Osteoblast (primary cell): ENCODE measurements at places on chromosomes 16 and 17. TPM values are rescaled to one million over a fixed set of nuclear protein-coding genes. Genes with fewer than 3 reads are reported as not detected.

- no peak for DNase-seq
Observed at GRCh38 chr16:76879420-76879819, 311.6 kb upstream of the MON1B start.

DNA sequence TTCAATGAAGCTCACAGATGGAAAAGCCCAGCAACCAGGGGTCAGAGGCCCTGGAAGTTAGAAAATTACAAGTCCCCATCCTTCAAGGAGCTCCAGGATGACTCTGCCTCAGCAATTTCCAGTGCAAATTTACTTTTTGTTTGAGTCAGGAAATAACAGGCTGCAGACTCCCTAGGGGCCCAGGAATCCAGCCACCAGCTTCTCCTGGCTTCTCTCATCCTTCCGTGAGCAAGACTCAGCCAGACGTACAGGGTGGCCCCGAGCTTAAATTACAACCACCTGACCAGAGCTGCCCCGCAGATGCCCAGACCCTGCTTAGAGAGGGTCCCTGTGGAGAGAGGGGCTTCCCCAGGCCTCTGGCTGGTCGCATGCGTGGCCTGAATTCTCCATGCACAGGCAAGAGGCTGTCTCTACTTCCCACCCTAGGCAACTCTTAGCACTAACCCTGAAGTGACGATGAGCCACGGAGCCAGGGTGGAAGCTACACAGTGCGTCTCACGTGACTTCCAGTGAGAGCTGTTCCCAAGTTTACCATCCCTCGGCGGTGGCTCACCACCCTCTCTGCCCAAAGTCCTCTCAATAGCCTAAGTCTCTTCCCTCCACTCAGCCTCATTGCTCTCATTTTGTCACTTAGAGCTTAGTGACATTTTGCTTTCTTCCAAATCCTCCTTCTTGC, 27.1 kb downstream of the GPR142 start:
- no peak for DNase-seq

EPOP gene
- 1.2 and 2.2 TPM in 2 replicates for total RNA-seq

- no peak for DNase-seq
Observed at GRCh38 chr16:11051879-11052808, 107.8 kb downstream of the CLEC16A start.

PRSS8 gene
- total RNA-seq: not detected in 2 replicates

USP10 gene
- total RNA-seq: 41.8 and 43.1 TPM in 2 replicates
